CD8-positive, alpha-beta memory T cell (primary cell): ENCODE measurements at places on chromosomes 2 and 18.

DNA sequence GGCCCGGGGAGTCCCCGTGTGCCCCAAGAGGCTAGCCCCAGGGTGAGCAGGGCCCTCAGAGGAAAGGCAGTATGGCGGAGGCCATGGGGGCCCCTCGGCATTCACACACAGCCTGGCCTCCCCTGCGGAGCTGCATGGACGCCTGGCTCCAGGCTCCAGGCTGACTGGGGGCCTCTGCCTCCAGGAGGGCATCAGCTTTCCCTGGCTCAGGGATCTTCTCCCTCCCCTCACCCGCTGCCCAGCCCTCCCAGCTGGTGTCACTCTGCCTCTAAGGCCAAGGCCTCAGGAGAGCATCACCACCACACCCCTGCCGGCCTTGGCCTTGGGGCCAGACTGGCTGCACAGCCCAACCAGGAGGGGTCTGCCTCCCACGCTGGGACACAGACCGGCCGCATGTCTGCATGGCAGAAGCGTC lies 16.9 kb upstream of the FAHD2A start:
- no peak for DNase-seq

- DNase-seq = peak; percentile 13
Observed at GRCh38 chr18:76686737-76687231, 135.6 kb upstream of the ZNF236 start.

- no peak for DNase-seq
Observed at GRCh38 chr2:150464270-150464669, 23.2 kb downstream of the RND3 start.

DNA sequence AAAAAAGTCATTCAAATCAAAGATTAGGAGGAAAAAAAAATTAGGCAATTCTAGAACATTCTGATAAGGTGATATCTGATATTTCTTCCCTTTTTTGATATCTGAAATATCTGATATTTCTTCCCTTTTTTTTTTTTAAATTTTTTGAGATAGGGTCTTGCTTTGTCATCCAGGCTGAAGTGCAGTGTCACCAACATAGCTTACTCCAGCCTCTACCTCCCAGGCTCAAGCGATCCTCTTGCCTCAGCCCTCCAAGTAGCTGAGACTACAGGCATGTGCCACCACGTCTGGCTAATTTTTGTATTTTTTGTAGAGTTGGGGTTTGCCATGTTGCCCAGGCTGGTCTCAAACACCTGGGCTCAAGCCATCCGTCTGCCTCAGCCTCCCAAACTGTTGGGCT lies 33.9 kb downstream of the MEX3C start:
- DNase-seq = no peak

DNA sequence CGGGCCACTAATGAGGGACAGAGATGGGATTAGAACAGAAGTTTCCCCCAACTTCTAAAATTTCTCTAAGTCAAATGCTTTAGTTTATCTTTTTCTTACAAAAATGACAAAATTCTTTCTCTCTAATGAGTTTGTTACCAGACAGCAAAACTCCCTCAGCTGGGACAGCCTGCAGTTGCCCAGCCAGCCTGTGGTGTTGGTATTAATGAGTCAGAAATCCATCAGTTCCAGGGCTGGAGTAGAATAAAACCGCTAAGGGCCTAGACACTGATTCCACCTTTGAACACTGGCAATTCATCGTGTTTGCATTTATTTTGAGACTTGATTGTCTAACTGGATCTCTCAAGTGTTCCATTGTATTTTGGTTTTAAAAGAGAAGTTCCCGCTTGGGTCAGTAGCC lies 38.3 kb upstream of the SMAD2 start:
- DNase-seq = no peak

DNA sequence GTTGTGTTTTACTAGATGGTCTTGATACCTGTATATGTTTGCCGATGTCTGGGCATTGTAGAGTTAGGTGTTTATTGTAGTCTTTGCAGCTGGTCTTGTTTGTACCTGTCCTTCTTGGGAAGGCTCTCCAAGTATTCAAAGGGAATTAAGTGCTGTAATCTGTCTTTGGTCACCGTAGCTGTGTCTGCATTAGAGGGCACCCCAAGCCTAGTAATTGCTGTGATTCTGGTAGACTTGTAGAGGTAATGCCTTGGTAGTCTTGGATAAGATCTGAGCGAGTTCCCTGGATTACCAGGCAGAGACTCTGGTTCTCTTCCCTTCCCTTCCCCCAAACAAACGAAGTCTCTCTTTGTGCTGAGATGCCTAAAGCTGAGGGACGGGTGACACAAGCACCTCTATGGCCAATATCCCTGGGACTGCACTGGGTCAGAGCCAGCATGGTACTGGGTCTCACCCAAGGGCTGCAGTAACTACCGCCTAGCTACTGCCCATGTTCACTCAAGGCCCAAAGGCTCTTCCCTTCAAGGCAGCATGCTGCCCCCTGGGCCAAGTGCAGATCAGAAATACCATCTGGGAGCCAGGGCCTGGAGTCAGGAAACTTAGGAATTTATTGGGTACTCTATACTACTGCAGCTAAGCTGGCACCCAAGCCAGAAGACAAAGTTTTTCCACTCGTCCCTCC lies 27.1 kb downstream of the STPG4 start:
- no peak for DNase-seq

DNA sequence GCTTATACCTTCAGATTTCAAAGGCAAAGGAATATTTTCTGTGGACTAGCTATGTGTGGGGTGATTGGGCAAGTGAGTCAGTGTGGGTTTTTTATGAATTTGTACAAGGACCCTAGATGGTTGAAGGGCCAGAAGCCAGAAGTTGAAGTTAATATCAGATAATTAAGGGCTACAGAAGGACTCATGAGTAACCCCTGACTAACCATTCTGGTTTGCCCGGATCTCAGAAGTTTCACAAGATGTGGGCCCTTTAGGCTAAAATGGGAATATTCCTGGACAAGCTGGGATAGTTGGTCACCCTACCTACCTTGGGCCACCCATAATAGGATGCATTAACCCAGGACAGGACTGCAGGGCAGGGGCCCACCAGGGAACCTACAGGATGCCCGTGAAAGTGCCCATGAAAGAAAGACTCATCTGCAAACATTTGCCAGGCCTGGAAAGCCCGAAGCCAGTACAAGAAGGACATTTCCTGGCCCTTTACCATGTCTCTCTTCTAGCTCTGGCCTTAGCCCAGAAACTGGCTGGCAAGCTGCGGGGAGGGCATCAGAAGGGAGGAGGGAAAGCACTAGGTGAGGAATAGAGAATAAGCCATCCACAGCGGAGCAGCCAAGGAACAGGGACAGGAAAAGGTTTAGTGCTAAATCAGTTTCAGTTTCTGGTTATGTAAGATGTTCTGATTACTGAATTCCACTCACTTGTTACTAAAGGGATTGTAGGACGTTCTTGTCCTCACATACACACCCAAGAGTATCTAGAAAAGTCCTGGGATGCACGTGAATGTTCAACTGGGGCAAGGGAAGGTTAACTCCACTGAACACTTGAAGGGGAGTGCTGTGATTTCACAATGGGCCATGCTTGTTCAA lies 33.6 kb downstream of the GCG start:
- no peak for DNase-seq

DNA sequence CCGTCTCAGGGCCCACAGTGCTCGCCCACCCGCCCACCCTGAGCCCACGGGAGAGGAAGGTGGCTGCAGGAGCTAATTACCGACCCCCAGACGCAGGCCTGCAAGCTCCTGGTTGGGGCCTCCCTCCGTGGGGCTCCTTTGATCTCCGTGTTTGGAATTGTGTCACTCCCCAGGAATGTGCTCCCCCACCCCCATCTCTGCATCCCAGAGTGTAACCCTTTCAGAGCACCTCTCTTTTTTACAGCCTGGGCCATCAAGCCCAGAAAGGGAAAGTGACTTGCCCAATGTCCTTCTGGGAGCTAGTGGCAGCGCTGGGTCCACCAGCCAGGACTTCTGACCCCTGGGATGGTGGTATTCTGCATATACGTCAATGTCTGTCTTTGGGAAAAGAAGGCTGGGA lies 335.1 kb downstream of the CYRIA start:
- no peak for DNase-seq

DNA sequence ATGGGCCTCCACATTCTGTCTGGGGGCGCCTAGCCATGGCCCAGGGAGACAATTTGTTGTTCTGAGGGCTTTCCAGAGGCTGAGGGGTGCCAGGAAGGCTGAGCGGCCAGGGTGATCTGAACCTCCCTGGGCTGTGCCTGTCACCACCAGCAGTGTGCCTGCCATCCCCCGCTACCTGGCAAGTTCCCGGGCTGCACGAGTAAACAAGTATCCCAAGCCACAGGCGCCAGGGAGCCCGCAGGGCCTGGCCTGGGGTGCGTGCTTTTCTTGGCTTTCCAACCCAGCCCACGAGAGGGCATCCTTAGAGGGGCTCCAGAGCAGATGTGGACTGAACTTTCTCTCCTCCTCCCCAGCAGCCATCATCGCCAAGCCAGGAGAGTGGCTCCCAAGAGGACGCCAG lies 35.1 kb upstream of the B3GNT7 start:
- no peak for DNase-seq

- DNase-seq = no peak
Observed at GRCh38 chr2:124402274-124402673, 377.2 kb downstream of the CNTNAP5 start.

GRCh38 chr2:151947813-151948165 lies 119.6 kb upstream of the ARL5A start:
- DNase-seq = no peak

GRCh38 chr18:8287196-8287885 lies 321.9 kb upstream of the RAB12 start:
- DNase-seq = no peak

DNA sequence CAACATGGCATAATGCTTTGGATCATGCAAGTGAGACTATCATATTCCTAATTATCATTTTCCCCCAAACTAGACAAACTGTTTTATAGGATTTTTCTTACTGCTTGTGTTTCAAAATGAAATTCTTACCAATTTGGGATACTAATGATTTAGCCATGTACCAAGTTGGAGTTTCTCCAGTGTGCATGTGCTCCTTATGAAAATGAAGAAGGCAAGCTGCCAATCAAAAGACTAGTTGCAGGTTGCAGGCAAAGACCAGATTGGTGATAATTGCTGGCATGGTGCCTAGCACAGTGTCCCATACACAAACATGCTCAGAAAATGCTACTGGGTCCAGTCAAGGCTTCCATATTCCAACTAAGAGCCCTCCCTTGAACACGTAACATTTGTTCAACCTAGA lies 771.8 kb upstream of the FANCL start:
- no peak for DNase-seq

- DNase-seq = no peak
Observed at GRCh38 chr2:16043627-16044026, 103.3 kb downstream of the MYCN start.

- DNase-seq = no peak
Observed at GRCh38 chr2:159840616-159841015, 42.6 kb upstream of the CD302 start.

DNA sequence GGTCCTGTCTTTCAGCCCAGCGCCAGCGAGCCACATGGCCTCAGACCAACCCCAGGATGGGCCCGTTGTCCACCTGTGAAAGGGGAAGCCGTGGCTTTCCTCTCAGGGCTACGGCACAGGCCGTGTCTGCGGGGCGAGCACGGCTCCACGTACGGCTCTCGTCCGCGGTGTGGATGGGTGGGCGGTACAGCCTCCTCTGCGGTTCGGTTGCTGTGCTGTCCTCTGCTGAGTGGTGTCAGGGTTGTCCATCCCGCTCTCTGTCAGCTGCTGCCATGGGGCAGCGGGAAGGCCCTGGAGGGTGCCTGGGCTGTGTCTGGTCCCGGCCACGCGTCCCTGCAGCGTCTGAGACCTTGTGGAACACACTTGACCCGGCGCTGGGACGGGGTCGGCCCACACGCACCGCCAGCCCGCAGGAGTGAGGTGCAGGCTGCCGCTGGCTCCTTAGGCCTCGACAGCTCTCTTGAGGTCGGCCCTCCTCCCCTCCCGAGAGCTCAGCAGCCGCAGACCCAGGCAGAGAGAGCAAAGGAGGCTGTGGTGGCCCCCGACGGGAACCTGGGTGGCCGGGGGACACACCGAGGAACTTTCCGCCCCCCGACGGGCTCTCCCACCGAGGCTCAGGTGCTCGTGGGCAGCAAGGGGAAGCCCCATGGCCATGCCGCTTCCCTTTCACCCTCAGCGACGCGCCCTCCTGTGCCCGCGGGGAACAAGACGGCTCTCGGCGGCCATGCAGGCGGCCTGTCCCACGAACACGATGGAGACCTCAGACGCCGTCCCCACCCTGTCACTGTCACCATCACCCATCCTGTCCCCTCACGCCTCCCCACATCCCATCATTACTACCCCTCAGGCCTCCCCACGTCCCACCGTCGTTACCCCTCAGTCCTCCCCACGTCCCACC lies 128.7 kb downstream of the NFATC1 start:
- DNase-seq = peak; percentile 44

DNA sequence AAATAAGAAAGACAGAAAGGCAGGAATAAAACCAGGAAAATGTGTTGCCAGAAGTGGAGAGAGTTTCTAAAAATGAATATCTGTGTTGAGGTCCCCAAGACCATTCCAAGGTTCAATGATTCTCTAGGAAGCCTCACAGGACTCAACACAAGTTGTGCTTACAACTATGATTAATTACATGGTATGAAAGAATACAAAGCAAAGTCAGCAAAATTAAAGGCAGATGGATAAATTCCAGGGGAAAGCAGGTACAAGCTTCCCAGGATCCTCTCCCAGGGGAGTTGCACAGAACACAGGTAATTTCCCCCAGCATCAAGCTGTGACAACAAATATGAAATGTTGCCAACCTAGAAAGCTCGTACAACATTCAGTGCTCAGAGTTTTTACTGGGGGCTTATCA lies 154.4 kb upstream of the HNMT start:
- DNase-seq = no peak

DNA sequence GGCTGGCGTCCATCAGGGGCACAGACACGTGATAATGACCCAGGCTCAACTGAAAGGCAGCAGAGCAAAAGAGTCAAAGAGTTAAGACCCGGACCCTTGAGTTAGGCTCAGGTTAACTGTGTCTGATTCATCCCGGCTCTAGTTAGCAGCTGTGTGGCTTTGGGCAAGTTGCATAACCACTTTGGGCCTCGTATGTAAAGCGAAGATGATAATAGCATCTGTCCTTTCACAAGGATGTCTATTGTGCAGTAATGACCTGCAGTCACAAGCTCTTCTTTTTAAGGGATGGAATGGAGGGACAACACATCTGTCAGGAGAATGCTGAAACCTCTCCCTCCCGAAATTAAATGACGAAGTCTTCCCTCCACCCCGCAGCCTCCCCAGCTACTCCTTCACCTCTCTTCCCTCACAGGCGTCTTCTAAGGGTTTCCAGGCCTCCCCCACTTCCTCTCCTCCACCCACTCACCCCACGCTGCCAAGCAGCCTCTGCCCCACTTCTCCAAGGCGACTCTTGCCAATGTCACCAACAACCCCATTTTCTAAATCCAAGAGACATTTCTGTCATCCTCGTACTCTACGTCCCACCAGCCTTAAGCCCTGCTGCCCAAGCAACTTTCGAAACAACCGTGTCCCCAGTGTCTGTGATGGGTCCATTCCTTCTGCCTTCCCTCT lies 135.1 kb upstream of the ID2 start:
- no peak for DNase-seq

DNA sequence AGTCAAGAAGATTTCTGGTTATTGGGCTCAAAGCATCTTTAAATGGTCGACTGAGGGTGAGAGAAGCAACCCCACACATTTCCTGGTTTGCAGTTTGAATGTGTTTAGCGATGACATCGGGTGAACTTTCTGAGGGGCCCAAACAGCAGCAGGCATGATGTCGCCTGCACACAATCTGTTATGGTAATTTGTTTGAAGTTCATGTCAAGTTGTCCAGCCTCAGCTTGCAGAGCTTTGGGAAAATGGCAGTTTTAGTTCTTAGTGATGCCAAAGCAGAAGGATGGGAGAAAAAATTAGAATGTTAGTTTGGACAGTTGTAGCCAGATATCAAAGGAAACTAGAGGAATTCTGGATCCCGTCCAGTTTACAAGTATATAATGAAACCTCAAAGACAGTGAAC lies 284.6 kb downstream of the MBD5 start:
- no peak for DNase-seq
